Kidney (tissue), 22 donors: ENCODE measurements at places on chromosomes 7 and 10. TPM values are rescaled to one million over a fixed set of nuclear protein-coding genes. Genes with fewer than 3 reads are reported as not detected.

PON1 gene
- not detected for total RNA-seq

H2BK1 gene
- not detected for total RNA-seq

CDHR3 gene
- 7.1 TPM for total RNA-seq

DNA sequence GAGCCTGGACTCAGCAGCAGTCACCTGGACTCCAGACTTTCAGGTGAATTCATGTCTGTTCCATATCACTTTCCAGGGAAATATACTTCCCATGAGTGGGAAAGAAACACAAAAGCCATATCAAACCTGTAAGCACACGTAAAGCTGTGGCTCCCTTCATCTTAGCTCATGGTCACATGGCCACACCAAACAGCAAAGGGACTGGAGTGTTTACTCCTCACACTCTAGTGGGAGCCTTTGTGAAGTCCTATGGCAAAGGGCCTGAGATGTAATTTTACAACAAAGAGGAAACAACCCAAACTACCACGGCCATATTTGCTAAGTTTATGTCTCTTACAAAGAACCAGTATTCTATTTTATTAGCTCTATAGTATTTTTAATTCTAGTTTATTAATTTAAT, 16.3 kb downstream of the SFTPA1 start:
- no peak for DNase-seq
- H3K27me3 ChIP-seq = no peaks in the 10 kb centered on the region
- no peak overlapping the region for H3K27ac ChIP-seq
- H3K4me1 ChIP-seq = no peaks in the 10 kb centered on the region
- no peak overlapping the region for H3K4me3 ChIP-seq

DNA sequence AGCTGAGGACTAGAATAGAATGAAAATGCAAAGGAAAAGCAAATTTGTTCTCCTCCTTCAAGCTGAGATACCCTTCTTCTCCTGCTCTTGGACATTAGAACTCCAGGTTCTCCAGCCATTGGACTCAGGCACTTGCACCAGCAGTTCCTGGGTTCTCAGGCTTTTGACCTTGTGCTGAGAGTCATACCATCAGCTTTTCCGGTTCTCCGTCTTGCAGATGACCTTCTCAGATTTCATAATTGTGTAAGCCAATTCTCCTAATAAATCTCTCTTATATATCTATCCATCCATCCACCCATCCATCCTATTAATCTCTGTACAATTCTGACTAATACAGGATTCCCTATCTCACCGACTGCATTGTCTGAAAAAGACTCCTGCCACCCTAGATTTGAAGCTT, 108.3 kb downstream of the AHR start:
- no peaks in the 10 kb centered on the region for H3K36me3 ChIP-seq
- DNase-seq = no peak
- H3K4me1 ChIP-seq = peaks cover 5% of the 10 kb centered on the region
- H3K27me3 ChIP-seq = no peaks in the 10 kb centered on the region
- H3K4me3 ChIP-seq = no peak overlapping the region
